ENCODE measurements at places on chromosomes 5 and 9.

DNA sequence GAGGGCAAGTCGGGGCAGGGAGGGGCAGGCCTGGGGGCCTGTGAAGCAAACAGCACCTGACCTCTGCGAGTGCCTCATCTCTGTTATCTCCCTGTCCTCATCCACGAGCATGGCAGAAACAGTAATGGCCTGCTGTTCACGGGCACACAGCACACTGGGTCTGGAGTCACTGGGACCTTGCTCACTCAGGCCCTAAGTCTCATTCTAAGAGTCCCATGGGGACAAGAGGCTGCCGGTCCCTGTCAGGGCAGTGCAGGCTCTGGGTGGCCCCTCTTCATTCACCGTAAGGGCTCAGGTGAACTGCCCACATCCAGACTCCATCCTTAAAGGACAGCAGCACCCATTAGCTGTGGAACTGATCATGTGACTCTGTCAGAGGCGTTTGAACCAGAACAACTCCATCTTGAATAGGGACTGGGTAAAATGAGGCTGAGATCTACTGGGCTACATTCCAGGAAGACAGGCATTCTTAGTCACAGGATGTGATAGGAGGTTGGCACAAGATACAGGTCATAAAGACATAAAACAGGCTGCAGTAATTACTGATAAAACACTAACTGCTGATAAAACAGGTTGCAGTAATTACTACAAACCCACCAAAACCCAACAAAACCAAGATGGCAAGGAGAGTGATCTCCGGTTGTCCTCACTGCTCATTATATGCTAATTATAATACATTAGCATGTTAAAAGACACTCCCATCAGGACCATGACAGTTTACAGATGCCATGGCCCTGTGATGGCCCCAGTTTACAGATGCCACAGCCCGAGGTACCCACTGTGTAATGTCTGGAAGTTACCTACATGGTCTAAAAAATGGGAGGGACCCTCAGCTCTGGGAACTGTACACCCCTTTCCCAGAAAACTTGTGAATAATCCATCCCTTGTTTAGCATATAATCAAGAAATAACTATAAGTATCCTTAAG is 28.7 kb downstream of the BICD2 start:
- no peak for DNase-seq

DNA sequence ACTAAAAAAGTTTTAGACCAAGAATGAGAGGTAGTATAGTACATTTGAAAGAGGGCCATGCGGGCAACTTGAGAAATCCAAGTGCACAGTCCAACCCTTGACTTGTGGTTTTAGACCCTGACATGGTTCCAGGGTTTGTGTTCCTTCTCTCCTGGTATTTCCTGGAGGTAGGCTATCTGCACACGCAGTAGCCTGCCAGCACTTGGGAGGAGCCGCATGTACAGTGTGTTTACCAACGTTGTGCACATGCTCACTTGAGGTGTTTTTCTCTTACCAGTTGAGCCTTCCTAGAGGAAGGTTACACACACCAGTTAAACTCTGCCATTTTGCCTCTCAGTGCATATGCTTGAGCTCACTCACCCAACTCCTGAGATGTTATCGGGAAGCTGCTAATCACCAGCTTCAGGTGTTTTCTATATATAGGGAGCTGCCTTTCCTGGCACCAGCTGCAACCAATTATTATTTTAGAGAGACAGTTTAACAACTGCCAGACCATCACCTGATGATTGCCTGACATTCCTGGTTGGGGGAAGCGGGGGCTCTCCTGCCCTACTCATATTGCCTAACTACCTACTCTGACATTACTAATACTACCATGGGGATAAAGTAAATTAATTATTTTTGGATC is 593.4 kb upstream of the TUSC1 start:
- DNase-seq, result no peak

DNA sequence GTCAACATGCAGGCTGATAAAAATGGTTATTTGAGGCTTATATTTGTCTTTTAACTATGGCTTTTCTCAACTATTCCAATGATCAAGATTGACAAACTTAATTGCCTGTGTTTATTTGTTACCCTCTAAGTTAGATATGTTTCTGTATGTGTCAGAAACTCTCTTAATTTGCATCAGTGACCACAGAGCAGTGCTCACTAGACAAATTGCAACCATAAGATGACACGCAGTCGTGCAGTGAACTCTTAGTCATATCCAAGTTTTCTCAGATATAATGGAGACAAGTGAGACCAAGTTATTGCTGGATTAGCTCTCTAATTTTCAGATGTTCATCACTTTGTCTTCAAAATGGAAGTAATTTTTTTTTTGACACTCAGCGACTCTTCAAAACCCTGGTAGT is 342.2 kb upstream of the RFX3 start:
- DNase-seq, result no peak

DNA sequence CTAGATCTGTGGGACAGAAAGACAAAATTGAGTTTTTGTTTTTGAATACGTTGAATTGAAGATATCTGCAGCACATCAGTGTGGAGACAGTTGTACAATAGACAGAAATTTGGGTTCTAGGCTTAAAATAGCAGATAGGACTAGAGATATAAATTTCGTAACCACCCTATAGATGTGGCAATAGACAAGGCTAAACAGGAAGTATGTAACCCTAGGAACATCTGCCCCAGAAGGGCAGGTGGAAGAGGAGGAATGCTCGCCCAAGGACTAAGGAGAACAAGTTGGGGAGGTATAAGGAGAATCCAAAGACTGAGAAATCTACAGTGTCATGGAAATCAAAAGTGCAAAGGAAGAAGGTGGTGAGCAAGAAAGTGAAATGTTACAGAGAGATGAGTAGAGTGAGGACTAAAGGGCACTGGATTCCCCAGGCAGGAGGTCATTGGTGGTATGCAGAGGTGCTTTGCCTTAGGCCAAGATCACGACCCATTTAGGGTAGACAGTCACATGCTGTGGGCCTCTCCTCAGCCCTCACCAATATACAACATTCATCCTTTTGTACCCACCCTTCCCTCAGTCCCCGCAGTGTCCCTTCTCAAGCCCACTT is 109.1 kb upstream of the ELL2 start:
- no peak for DNase-seq

DNA sequence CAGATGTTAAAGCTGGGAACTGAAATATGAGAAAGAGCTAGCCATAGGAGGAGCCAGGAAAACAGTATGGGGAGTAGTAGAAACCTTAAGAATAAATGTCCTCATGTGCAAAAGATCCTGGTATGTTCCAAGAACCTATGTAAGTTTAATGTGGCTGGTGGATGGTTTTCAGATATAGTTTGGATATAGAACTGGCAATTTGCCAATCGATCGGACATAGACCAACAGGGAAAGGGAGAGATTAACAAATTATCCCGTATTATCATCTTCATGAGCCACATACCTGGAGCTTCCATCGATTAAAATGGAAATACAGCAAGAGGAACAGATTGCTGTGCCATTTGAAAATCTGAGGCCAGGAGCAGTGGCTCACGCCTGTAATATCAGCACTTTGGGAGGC is 388.7 kb downstream of the PRELID2 start:
- DNase-seq, result no peak

- peak; percentile 60 for DNase-seq
Observed at GRCh38 chr5:98414938-98415337, 358.5 kb upstream of the RGMB start.

DNA sequence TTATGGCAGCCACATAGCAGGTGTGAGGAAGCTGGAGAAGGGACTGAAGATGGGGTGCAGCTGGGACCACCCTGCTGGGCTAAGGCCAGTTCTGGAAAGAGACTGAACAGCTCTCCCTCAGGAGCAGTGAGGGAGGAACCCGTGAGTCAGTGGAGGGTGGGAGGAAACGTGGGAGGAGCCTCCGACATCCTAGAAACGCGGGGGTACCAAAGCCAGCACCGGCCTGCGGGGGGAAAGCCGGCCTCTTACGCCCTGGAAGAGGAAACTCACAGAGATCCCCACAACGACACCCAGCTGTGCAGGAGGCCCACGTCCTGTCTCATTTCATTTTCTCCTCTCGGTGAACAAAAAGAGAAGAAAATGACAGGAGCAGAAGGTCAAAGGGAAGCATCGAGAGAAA is 185.8 kb upstream of the IRX4 start:
- no peak for DNase-seq

- no peak for DNase-seq
Observed at GRCh38 chr5:10562201-10563109, 1.4 kb upstream of the ANKRD33B start.

DNA sequence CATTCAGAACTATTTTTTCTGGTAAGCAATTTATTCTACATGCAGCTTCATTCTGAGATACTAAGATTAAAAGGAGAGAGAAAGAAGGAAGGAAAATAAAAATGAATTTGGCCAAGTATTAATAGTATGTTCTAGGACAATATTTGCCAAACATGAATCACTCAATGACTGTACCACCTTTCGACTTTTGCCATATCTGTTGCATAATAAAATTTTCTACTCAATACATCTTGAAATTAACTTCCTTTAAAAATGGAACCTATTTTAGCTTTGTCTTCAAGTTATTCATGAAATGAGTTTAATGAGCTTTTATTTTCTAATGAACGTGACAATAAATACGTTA is 111.8 kb downstream of the MARCHF3 start:
- no peak for DNase-seq

DNA sequence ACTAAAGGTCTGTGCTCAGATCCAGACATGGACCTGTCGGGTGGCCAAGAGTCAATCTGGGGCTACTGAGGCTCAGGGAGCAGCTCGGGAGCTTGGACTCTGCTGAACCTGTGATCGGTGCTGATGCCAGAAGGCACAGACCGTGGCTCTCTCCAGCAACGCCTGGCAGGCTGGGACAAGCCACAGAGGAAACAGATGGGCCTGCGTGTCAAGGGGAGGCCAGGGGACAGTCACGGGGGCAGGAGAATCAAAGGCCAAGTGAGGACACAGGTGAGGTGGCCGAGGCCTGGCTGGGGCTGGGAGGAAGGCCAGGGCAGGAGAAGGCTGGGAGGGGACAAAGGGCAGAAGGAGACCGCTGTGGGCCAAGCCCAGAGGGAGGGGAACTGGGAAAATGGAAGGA is 43.4 kb downstream of the EPB41L4B start:
- DNase-seq, result no peak

DNA sequence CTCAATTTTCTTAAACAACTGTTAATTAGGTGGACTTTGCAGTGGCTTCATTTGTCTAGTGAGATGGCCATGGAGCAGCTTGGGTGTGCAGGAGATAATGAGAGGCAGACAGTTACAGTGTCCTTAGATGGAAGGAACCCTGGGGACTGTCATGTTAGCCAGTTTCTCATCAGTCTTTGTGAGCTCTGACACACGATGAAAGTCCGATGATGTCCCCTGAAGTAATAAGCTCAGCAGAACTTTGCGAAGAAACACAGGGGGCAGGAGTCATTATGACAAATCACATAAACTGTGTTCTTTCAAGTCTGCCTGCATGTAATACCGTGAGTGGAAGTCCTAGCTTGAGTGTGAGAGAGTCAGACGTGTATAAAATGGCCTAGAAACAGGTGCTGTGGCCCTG is 201.8 kb downstream of the DRD1 start:
- no peak for DNase-seq

- no peak for DNase-seq
Observed at GRCh38 chr5:14256026-14256690, 113.0 kb downstream of the TRIO start.

- no peak for DNase-seq
Observed at GRCh38 chr5:95901676-95902627, 59.7 kb downstream of the ELL2 start.

- no peak for DNase-seq
Observed at GRCh38 chr5:125536582-125536981, 790.1 kb upstream of the ZNF608 start.

DNA sequence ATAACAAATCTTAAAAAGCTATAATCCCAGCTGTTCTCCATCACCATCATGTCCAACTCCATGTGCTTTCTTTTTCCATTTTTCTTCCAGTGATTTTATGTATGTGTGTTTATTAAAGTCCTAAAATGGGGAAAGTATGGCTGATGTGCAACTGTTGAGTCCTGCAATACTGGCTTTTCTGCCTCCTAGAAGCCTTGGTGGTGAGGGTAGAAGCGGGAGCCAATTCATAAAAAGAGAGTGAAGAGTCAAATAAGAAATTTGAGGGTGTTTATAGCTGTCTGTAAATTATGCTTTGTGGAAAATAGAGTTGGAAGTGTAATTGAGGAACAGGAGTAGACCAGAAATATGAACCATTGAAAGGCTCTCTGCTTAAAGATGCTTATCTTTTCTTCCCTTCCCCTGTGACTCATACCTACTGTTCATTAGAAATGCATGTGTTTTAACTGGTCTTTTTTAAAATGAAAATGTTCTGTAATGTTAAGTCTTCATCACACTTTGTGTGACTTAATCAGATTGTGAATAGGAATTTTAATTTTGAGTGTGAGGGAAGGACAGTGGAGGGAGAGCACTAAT is 80.1 kb downstream of the ZCCHC7 start:
- DNase-seq, result peak; percentile 46

GRCh38 chr5:17398431-17398830 is 99.6 kb upstream of the TAF11L2 start:
- peak; percentile 75 for DNase-seq
